ENCODE measurements at places on chromosomes 11 and 22.

DNA sequence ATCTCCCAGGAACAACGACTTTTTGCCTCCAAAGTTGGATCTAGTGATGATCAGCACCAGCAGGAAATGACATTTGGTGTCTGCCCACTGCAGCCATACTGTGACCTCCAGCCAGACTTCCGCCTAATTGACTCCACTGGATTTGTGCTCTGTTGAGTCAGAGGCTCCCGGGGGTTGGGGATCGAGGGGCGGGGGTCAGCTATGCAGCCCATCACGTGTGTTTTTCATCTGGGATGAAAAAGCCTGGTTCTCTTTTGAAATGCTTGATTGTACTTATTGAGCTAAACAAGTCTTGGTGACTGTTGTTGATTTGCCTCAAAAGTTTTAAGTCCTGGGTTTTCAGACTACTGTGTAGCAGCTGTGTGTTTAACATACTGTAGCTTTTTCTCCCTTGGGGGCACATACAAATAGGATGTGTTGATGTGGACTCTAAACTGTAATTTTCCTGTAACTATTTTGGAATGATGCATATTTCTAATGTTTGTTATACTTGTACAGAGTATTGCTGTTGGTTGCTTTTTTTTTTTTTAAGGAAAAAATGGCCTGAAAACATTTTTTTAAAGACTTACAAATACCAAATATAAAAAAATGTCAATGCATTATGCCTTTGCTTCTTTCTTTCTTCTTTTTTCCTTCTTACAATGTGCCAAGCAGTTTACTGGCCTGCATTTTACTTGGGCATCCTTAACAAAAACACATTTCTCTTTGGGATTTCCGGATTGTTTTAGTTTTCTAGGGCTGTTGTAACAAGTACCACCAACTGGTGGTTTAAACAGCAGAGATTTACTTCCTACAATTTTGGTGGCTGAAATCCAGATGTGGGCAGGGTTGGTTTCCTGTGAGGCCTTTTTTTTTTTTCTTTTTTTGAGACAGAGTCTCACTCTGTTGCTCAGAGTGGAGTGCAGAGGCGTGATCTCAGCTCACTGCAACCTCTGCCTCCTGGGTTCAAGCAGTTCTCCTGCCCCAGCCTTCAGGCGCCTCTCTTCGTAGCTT is 46.1 kb upstream of the OR4B1 start:
- H3K27ac ChIP-seq: no peak overlapping the region
- peaks cover 38% of the 10 kb centered on the region for H3K4me1 ChIP-seq
- H3K27me3 ChIP-seq: no peaks in the 10 kb centered on the region
- DNase-seq: no peak

DNA sequence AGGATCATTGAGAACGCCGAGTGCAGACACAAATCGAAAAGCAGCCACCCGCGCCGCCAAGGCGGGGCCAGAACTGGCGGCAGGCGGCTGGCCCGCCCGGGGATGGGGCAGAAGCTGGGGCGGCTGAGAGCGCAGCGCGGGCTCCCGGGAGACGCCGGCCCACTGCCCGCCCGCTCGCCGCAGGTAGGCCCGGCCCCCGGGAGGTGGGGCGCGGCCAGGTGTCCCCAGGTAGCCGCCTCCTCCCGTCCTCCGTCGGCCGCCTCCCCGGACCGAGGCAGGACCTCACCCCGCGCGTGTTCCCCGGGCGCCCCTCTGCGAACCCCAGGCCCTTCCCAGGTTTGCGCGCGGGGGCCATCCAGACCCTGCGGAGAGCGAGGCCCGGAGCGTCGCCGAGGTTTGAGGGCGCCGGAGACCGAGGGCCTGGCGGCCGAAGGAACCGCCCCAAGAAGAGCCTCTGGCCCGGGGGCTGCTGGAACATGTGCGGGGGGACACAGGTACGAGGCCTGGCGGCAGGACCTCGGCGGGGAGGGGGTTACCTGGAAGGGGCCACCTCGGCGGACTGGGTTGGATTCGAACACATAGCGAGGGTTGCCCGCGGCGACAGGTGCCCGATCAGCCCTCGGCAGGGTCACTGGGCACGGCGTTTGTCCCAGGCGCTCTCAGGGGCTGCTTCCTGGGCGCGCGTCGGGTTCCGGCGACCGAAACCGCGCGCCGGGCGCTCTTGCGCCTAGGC is at the start of gene PRRG4:
Gene PRRG4, plus strand, starts transcription at position 248 of the 733 bp plus-strand sequence. CDS start 603 bp downstream, outside the sequence.
- peak; percentile 53 for DNase-seq
- H3K36me3 ChIP-seq: no peaks in the 10 kb centered on the region
- peaks cover 34% of the 10 kb centered on the region for H3K27me3 ChIP-seq
- peak within 1 kb of the TSS; percentile 82 for H3K4me3 ChIP-seq
- H3K27ac ChIP-seq: peak within 1 kb of the TSS; percentile 86

- H3K4me3 ChIP-seq: no peak overlapping the region
- H3K36me3 ChIP-seq: no peaks in the 10 kb centered on the region
- H3K4me1 ChIP-seq: no peaks in the 10 kb centered on the region
- H3K27me3 ChIP-seq: peaks cover 4% of the 10 kb centered on the region
- no peak overlapping the region for H3K27ac ChIP-seq
Observed at GRCh38 chr11:78907636-78908035, 333.0 kb upstream of the NARS2 start.

DNA sequence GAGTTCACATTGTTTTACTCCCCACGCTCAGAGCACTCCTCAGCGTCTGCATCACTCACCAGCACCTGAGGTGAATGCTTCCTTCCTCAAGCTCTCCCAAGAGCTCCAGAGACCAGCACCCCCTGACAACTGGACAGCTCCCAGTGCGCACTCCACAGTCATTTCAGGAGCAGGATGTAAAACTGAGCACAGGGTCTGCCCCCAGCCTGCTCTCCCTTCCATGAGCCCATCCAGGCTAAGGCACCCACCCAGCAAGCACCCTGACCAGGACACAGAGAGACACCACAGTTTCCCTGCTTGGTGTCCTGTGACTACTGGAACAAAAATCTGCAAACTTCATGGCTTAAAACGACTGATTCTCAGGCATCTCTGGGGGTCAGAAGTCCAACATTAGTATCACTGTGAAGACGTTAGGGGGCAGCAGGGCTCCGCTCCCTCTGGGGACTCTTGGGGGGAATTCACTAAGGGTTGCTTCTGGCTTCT is 3.3 kb downstream of the SCGB1D2 start:
- DNase-seq: peak; percentile 7
- H3K27me3 ChIP-seq: peaks cover 7% of the 10 kb centered on the region
- no peaks in the 10 kb centered on the region for H3K4me1 ChIP-seq
- no peaks in the 10 kb centered on the region for H3K36me3 ChIP-seq
- no peak overlapping the region for H3K27ac ChIP-seq
- no peak overlapping the region for H3K4me3 ChIP-seq

- no peaks in the 10 kb centered on the region for H3K36me3 ChIP-seq
- peaks cover 10% of the 10 kb centered on the region for H3K4me1 ChIP-seq
- H3K27ac ChIP-seq: no peak overlapping the region
Observed at GRCh38 chr11:102279641-102280170, 37.6 kb upstream of the BIRC3 start.

- no peak for DNase-seq
- H3K36me3 ChIP-seq: no peaks in the 10 kb centered on the region
- no peaks in the 10 kb centered on the region for H3K27me3 ChIP-seq
- H3K27ac ChIP-seq: no peak overlapping the region
- no peaks in the 10 kb centered on the region for H3K4me1 ChIP-seq
- H3K4me3 ChIP-seq: no peak overlapping the region
Observed at GRCh38 chr22:33577862-33578411, 342.3 kb downstream of the LARGE1 start.

GRCh38 chr22:45828841-45829240 is 148.1 kb downstream of the WNT7B start:
- no peak overlapping the region for H3K27ac ChIP-seq
- no peak overlapping the region for H3K4me3 ChIP-seq
- no peaks in the 10 kb centered on the region for H3K4me1 ChIP-seq
- H3K36me3 ChIP-seq: peaks cover 15% of the 10 kb centered on the region
- DNase-seq: no peak

- DNase-seq: no peak
- H3K27ac ChIP-seq: peak overlapping the region; percentile 78
- no peak overlapping the region for H3K4me3 ChIP-seq
Observed at GRCh38 chr11:59766542-59767224, 11.5 kb downstream of the STX3 start.

DNA sequence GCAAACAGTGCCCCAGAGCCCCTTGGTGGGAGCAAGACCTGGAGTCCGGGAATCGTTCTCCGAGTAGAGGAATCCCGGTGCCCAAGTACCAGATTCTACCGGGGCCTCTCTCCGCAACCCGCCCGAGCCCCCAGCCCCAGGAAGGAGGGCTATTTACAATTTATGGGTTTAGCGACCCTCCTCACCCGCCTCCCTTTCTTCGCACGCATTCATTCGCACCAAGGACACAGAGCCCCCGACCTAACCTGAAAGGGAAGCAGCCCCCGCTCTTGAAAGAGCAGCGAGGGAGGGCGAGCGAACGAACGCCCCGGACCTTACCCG is 628 bp downstream of the LRP4 start:
- no peak for DNase-seq
- peak overlapping the region; percentile 62 for H3K4me3 ChIP-seq
- no peak overlapping the region for H3K27ac ChIP-seq
- H3K27me3 ChIP-seq: peaks cover 62% of the 10 kb centered on the region

DNA sequence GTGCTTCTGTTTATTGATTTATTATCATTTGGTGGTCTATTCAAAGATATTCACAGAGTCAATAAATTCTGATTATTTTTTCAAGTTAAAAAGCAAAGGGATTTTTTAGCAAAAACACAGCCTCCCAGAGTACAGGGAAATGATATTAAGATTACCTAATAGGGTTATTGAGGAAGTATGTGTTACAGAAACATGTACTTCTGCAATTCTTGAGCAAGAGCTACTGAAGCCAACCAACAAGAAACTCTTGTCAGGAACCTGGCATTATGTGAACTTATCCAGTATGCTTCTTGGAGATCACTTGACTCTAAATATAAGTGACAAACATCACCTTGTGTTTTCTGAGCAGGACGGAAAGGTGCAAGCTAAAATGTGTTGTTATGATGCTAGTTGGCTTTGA is 42.0 kb upstream of the CARD18 start:
- H3K4me3 ChIP-seq: no peak overlapping the region
- peaks cover 9% of the 10 kb centered on the region for H3K27me3 ChIP-seq
- H3K36me3 ChIP-seq: no peaks in the 10 kb centered on the region
- H3K4me1 ChIP-seq: no peaks in the 10 kb centered on the region

DNA sequence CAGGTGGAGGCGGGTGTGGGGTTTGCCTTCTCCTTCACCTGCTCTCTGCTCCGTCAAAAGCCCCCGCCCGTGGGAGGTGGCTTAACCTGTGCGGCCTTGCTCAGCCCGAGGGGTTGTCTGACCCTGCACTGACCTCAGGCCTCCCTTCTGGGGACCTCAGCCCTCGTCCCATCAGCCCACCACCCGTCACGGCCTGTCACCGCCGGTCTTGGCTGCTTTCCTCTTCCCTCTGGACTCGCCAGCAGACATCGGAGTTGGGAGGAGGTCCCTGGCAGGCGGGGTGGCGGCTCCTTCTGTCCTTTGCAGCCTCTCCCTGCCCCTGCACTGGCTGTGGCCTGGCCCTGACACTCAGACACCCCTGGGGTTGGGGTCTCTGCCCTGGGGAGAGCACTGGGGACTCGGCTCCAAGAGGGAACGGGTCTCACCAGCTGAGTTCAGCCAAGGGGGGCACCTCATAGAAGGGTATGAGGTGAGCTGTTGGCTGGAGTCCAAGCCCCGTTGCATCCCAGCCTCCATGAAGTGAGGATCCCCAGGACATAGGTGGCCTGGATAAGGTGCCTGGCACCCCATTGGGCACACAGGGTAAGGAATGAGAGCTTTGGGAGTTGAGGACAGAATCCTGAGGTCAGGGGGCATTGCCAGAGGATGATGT is 999.6 kb downstream of the BRD1 start:
- no peaks in the 10 kb centered on the region for H3K4me1 ChIP-seq
- H3K27me3 ChIP-seq: no peaks in the 10 kb centered on the region
- no peak for DNase-seq
- H3K36me3 ChIP-seq: no peaks in the 10 kb centered on the region
- no peak overlapping the region for H3K4me3 ChIP-seq
- no peak overlapping the region for H3K27ac ChIP-seq

- peaks cover 5% of the 10 kb centered on the region for H3K27me3 ChIP-seq
- H3K4me1 ChIP-seq: no peaks in the 10 kb centered on the region
- no peaks in the 10 kb centered on the region for H3K36me3 ChIP-seq
- H3K4me3 ChIP-seq: no peak overlapping the region
- H3K27ac ChIP-seq: no peak overlapping the region
Observed at GRCh38 chr11:121347813-121348212, 55.2 kb downstream of the SC5D start.

GRCh38 chr11:121967131-121967704 is 148.8 kb downstream of the BLID start:
- no peak overlapping the region for H3K27ac ChIP-seq
- peaks cover 2% of the 10 kb centered on the region for H3K27me3 ChIP-seq
- H3K36me3 ChIP-seq: no peaks in the 10 kb centered on the region
- H3K4me3 ChIP-seq: no peak overlapping the region
- no peak for DNase-seq

DNA sequence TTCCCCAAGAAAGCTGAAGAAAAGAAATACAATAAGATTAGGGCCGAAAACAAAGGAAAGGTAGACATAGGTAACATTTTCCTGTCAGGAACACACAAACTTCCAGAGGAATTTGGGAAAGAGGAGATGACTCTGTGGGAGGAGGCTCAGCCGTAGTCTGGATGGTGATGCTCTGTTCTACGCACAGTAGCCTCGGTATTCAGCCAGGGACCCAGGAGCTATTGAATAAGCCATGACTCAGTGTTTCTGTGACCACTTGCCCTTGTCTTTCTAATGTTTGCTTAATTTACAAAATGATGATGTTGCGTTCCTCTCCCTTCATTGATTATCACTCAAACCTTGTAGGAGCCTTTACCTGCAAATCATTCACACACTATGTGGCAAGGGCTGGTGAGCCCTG is 745.0 kb downstream of the NTM start:
- no peak for DNase-seq
- H3K36me3 ChIP-seq: no peaks in the 10 kb centered on the region
- no peaks in the 10 kb centered on the region for H3K27me3 ChIP-seq
- H3K4me3 ChIP-seq: no peak overlapping the region
- no peak overlapping the region for H3K27ac ChIP-seq
- no peaks in the 10 kb centered on the region for H3K4me1 ChIP-seq

- peaks cover 3% of the 10 kb centered on the region for H3K36me3 ChIP-seq
- DNase-seq: peak; percentile 61
- H3K27me3 ChIP-seq: no peaks in the 10 kb centered on the region
- no peak overlapping the region for H3K27ac ChIP-seq
- no peak overlapping the region for H3K4me3 ChIP-seq
Observed at GRCh38 chr11:75577207-75577606, 15.2 kb downstream of the SERPINH1 start.

- no peak overlapping the region for H3K27ac ChIP-seq
- no peaks in the 10 kb centered on the region for H3K4me1 ChIP-seq
Observed at GRCh38 chr11:46724088-46724487, 5.1 kb downstream of the F2 start.

DNA sequence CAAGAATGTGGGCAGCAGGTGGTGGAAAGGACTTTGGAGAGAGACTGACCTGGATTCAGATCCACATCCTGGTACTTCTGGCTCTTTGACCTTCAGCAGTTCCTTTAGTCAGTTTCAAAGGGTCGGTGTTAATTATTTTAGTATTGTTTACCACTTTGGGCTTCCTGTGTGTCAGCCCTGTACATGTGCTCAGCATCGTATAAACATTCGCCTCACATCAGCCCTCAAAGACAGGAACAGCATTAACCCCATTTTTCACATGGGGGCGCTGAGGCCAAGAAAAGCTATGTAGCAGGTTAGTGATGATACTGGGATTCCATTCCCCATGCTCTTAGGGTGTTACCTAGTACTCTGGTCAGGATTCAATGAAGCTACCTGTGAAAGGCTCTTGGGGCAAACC is 72.1 kb upstream of the YWHAH start:
- H3K36me3 ChIP-seq: peaks cover 19% of the 10 kb centered on the region
- peaks cover 6% of the 10 kb centered on the region for H3K4me1 ChIP-seq
- DNase-seq: peak; percentile 17
- no peaks in the 10 kb centered on the region for H3K27me3 ChIP-seq
- H3K27ac ChIP-seq: no peak overlapping the region
- H3K4me3 ChIP-seq: no peak overlapping the region
